Stomach (tissue), 19 donors: ENCODE measurements at places on chromosomes 16 and 17. TPM values are rescaled to one million over a fixed set of nuclear protein-coding genes. Genes with fewer than 3 reads are reported as not detected.

MYL11 gene
- total RNA-seq, result not detected

CACNA1G gene
- total RNA-seq, result 3.7 TPM

RAMP2 gene
- total RNA-seq, result not detected

HSF4 gene
- total RNA-seq, result 23.3 TPM

CRISPLD2 gene
- total RNA-seq, result 102 TPM

TP53TG3 gene
- not detected for total RNA-seq

- H3K4me1 ChIP-seq, result peaks cover 33% of the 10 kb centered on the region
- H3K36me3 ChIP-seq, result no peaks in the 10 kb centered on the region
- DNase-seq, result peak; percentile 56
- no peak overlapping the region for H3K4me3 ChIP-seq
Measured at GRCh38 chr16:19809121-19809635, 75.5 kb downstream of the GPRC5B start.

GRCh38 chr17:50171371-50172071 lies 5.7 kb downstream of the SGCA start:
- H3K27ac ChIP-seq, result peak overlapping the region; percentile 15
- DNase-seq, result no peak
- H3K27me3 ChIP-seq, result no peaks in the 10 kb centered on the region
- peaks cover 66% of the 10 kb centered on the region for H3K4me1 ChIP-seq
- no peaks in the 10 kb centered on the region for H3K36me3 ChIP-seq

DNA sequence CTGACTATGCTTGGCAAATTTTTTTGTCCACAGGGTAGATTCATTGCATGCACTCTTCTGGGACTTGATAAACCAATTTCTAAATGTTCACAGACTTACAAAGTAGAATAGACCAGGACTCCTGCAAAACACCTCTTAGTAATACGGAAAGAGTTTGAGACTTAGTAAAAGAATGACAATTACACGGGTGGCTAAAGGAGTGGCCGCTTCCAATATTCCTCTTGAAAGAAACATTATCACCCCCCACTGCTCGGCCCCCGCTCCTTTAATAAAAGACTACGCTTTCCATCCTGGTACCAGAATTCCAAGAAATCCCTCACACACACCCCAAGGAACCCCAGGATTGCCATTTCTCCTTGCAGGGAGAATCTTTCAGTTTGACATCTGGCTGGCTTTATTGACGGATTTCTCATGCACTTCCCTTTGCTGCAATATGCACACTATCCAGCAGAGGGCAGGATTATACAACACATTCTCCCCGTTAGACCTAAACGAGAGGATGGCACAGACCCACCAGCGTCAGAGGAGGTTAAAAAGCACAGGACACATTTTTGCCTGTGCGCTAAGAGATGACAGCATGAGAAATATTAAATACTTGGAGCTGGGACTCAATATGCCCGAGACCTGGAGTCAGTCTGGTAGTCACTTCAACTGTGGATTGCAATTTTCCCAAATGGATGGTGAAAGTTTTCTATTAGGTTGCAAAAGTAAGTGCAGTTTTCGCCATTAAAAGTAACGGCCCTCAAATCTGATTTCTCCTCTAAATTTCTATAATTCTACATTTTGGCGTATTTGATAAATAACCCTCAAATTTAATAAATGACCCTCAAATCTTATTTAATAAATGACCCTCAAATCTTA lies 46.6 kb upstream of the NUDT7 start:
- no peaks in the 10 kb centered on the region for H3K36me3 ChIP-seq
- no peaks in the 10 kb centered on the region for H3K27me3 ChIP-seq
- H3K27ac ChIP-seq, result no peak overlapping the region
- H3K4me3 ChIP-seq, result no peak overlapping the region
- peak; percentile 69 for DNase-seq
- no peaks in the 10 kb centered on the region for H3K4me1 ChIP-seq

DNA sequence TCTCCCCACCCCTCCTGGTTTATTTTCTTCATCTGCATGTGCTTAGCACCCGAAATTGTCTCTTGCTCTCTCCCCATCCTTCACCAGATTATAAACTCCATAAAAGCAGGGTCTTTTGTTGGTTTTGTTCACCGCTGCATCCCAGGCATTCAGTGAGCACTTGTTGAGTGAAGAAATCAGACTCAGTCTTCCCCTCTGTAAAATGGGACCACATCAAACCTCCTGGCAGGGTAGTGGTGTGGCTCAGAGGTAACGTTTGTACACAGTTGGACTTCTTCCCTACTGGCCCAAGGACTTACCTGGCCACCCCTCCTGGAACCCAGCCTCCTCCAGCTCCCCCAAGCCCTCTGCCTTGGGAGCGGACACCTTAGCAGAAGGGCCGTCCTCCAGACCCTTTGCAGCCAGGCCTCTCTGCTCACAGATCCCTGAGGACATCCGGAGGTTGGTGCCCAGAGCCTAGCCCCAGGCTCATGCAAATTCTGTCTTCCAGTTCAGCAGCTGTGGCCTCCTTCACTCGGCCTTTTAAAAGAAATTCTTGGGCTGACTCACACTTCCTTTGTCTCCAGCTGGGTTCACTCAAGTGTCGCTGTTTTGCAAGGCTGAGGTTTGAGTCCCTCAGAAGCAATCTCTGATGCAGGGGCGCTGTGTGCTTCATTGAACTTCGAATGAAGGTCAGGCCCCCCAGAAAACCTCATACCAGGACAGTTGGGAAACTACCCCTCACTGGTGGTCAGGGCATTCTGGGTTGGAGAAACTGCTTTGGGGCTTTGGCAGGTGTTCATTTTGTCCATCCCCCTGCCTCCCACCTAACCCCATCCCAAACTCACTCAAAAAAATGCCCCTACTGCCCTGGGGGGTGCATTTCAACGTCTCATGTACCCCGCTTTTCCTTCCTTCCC lies 16.8 kb upstream of the RMI2 start:
- peaks cover 17% of the 10 kb centered on the region for H3K4me1 ChIP-seq
- H3K27ac ChIP-seq, result peak overlapping the region; percentile 34
- H3K36me3 ChIP-seq, result no peaks in the 10 kb centered on the region
- DNase-seq, result peak; percentile 62

GRCh38 chr16:4886151-4886550 lies 38.9 kb downstream of the UBN1 start:
- no peak overlapping the region for H3K27ac ChIP-seq
- H3K4me1 ChIP-seq, result peaks cover 12% of the 10 kb centered on the region
- DNase-seq, result no peak
- no peaks in the 10 kb centered on the region for H3K27me3 ChIP-seq

GRCh38 chr16:68089067-68089466 lies 3.9 kb downstream of the NFATC3 start:
- H3K27ac ChIP-seq, result no peak overlapping the region
- H3K4me1 ChIP-seq, result peaks cover 50% of the 10 kb centered on the region
- no peaks in the 10 kb centered on the region for H3K27me3 ChIP-seq

DNA sequence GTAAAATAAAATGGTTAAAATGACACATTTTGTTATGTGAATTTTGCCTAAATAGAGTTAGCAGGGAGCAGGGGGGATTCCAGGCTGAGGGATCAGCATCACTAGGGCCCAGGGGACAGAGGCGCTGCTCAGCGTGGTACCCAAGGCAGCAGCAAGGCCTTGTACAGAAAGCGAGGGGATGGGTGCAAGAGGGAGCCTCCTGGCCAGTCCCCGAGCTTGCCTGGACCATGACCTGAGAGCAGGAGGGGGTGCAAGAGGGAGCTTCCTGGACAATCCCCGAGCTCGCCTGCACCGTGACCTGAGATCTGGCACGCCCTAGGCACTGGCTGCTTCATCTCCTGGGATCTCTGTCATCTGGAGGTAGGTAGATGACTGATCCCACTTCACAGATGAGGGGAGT lies 17.3 kb upstream of the JPH3 start:
- DNase-seq, result no peak
- H3K36me3 ChIP-seq, result no peaks in the 10 kb centered on the region
- H3K4me3 ChIP-seq, result no peak overlapping the region
- peaks cover 77% of the 10 kb centered on the region for H3K27me3 ChIP-seq
- no peak overlapping the region for H3K27ac ChIP-seq

GRCh38 chr17:17391668-17392370 lies 85.0 kb upstream of the MED9 start:
- H3K36me3 ChIP-seq, result no peaks in the 10 kb centered on the region
- DNase-seq, result no peak
- H3K4me3 ChIP-seq, result no peak overlapping the region
- H3K4me1 ChIP-seq, result no peaks in the 10 kb centered on the region

DNA sequence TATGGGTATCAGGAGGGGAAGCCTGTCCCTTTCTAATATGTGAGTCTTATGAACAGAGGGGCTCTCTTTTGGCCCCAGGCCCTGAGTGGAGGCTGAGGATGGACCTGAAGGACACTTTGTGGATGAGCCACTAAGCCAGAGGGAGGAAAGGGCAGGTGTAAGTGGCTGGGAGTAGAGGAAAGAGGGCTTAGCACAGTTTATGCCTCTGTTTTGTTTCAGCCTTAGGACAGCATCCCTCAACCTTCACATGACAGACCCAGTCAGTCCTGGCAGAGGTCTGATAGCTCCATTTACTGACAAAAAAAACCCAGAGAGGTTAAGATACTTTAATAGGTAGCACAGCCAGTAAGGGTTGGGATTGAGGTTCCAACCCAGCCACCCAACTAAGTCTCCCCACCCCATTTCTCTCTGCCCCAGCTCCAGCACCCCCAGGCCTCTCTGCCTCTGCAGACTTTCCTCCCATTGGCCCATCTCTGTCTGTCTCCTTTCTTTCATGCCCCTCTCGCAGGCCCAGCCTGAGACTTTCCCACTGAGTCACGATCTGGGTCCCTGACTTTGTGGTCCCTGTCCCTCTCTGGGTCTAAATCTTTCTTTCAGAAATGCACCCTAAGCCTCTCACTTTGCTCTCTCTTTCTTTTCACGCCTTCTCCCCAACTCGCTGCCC lies 4.7 kb upstream of the TBX21 start:
- H3K27me3 ChIP-seq, result peaks cover 94% of the 10 kb centered on the region
- H3K36me3 ChIP-seq, result no peaks in the 10 kb centered on the region
- no peak overlapping the region for H3K4me3 ChIP-seq

DNA sequence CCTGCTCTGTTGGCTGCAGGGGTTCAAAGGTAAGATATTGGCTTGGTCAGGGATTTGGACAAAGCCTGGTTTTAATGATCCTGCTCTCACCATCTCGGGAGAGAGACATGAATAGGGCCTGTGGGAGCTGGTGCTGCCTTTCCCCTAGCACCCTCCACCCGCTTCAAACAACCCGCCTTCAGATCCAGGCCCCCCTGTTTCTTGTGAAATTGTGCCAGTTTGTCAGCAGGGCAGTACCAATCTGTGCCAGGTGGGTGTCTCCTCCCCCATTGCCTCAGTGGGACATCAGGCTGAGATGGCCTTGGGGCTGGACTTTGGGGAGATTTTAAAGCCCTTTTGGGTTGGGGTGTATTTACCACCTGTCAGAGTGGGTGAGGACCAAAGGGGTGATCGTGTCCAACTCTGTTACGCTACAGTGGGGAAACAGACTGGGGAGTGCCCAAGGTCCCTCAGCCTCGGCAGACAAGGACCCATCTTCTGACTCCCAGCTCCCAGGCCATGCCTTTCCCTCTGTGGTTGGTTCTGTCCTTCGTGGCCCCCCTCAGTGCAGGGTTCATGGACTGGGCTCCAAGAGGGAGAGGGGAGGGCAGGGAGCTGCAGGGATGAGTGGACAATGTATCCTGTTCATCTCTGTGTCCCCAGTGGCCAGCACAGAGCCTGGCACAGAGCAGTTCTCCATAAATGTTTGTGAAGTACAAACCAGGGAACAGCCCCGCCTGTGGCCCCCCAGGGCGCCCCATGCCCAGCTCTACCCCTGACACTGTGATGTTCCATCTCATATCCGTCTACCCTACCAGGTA lies 3.3 kb downstream of the ARHGAP23 start:
- no peak overlapping the region for H3K4me3 ChIP-seq
- no peak for DNase-seq
- H3K27ac ChIP-seq, result no peak overlapping the region
- H3K4me1 ChIP-seq, result peaks cover 59% of the 10 kb centered on the region

- peaks cover 34% of the 10 kb centered on the region for H3K36me3 ChIP-seq
- peak; percentile 95 for DNase-seq
- peaks cover 36% of the 10 kb centered on the region for H3K4me1 ChIP-seq
- H3K4me3 ChIP-seq, result peak overlapping the region; percentile 52
Measured at GRCh38 chr17:50199803-50200456, 1.5 kb downstream of the COL1A1 start.

DNA sequence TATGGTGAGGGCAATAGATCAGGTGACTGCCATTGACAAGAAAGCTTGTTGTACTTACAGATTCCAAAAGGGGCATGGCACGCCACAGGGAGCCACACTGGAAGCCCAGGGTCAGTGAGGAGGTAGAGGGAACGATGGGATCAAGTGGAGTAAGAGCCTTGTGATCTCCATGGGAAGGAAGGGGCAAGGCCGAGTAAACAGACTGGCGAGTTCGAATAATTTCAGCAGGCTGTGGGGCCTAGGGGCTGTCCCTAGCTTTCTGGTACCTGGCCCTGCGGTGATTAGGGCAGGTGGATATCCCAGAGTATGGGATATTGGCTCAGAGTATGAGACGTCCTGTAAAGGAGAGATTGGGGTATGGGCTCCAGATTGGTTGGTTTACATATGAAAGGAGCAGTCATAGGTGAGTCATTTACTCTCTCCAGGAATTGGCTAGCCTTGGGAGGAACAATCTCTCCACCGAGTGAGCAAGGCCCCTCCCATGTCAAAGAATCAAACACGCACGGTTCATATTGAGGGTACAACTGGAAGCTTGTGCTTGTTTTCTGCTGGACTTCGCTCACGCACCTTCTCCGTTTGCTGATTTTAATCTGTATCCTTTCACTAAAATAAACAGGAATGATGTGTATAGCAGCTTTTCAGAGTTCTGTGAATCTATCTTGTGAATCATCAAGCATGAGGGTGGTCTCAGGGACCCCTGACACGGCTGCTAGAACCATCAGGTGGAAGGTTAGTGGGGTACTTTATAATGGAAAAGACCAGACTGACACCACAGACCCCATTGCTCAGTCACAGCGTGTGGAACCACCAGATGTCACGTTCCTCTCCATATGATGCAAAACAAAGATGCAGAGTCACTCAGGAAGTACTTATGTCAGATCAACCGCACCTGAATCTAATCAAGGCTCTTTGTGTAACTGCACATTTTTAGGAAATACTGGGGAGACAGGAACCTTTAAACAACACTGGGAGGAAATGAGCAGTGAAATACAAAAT lies 27.9 kb downstream of the GABARAPL2 start:
- H3K27ac ChIP-seq, result peak overlapping the region; percentile 41
- H3K4me3 ChIP-seq, result no peak overlapping the region
- peaks cover 3% of the 10 kb centered on the region for H3K4me1 ChIP-seq
- no peaks in the 10 kb centered on the region for H3K27me3 ChIP-seq
- H3K36me3 ChIP-seq, result peaks cover 46% of the 10 kb centered on the region
